ENCODE measurements at places on chromosomes 3 and 15.
A peak's percentile ranks its signal among the peaks of the same experiment; 100 is the strongest.

DNA sequence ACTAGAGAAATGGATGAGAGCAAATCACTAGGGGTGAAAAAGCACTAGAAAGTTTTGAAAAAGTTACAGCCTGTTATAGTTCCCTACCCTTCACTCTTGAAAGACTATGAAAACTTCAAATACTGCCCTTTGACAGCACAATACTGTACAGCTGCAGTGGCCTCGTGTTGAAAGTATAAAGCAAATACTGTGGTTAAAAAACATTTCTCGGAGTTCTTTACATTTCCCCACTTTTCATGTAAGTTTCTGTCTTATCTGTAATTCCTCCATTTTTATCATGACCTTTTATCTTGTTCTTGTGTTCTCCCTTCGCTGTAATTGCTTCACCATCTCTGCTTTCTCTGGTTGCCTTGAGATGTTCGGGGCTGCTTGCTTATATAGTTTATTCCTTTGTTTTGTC lies 423.8 kb upstream of the CFAP20DC start:
- DNase-seq: no peak

GRCh38 chr15:81301385-81301784 lies 22.6 kb downstream of the STARD5 start:
- no peak for DNase-seq

DNA sequence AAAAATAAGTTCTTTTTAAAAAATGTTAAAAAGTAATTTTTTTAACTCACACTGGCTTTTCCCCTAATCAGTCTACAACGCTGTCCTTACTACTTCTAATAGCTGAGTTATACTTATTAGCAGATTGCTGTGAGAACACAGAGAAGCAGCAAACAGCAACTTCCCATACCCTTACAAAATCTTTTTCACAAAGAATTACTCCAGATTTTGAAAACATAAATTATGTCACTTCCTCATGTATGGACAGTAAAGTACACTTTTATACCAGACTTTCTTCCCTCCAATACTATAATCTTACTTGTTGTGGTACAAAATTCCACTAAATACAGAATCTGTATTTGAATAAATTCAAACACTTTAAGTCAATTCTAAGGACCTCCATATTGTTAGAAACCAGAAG lies 2.1 kb downstream of the PHC3 start:
- DNase-seq: no peak

- DNase-seq: peak; percentile 81
These were observed 19.7 kb upstream of the SATB1 start for GRCh38 chr3:18444595-18445400.

DNA sequence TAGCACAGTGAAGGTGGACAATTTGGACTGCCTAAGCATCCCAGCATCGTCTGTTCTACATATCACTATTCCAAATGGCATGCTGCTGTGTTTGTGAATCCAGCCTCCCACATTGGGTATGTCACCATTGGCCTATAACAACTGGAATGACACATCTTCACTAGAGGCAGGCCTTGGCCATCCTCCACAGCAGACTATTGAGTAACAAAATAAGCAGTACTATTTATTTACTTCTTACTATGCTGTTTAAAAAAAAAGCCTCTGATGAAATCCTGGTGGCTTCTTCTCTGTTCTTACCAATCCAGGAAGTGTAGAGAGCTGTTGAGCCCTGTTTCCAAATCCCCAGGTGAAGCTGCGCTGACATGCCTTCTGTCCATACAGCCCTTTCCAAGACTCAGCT lies 30.6 kb upstream of the CERS3 start:
- no peak for DNase-seq

DNA sequence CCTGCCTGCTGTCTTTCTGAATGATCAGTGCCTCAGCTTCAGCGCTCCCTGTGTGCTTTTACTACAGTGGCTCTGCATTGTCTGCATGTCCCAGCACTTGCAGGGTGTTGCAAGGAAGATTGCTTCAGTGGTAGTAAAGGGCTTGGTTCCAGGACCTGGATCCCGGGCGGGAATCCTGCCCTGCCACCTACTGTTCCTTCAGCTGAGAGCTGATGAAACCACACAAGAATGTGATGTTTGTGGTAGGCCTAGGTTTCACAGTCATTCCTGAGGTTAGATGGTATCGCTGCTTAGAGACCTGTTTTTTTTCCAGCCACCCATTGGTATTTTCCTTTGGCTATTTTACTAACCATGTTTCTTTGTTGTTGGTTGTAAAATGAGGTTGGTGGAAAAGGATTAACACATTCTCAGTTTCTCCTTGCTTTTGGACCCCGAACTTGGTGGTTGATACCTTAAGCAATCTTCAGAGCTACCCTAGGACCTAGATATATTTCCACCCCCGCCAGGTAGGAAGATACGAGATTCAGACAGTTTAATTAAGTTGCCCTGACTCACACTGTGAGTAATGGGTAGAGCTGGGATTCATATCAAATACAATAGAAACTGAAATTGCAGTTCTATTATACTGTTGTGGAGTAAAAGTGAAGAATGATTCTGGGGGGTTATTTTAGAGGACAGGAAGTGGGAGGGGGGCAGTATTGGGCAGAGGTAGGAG lies 11.4 kb downstream of the GPR87 start:
- DNase-seq: no peak

DNA sequence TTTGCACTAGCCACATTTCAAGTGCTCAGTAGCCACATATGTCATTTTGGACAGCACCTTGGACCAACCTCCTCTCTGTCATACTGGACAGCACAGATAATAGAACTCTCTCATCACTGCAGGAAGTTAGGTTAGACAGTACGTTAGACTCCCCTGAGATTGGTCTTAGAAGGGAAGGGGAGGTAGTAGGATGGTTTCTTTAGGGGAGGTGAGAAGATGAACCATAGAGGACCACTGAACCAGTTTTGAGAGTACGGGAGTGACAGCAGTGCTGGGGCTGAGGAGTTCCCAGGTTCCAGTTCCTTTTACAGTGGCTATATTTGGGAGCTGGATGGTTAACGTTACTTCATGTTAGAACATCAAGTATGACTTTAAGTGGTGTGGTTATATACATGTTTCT lies 7.8 kb downstream of the LRCH3 start:
- DNase-seq: no peak

DNA sequence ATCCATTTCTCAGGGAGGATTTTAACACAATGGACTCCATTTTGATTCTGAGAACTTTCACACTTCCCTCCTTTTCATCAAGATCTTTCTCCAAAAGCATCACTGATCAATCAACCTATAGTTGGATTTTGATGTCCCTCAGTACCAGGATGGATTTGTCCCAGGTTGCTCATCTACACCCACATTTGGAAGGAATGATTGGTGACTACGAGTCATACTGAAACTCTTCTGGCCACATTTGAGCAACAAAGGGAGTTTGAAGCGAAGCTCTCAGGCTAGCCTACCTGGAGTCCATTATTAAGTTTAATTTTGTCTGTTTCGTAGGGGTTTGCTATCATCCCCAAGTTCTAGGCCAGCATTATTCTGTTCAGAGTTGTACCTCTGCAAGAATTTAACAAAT lies 31.3 kb upstream of the ATP8B4 start:
- no peak for DNase-seq

- no peak for DNase-seq
These were observed 301.7 kb upstream of the RORA start for GRCh38 chr15:61530769-61531168.

DNA sequence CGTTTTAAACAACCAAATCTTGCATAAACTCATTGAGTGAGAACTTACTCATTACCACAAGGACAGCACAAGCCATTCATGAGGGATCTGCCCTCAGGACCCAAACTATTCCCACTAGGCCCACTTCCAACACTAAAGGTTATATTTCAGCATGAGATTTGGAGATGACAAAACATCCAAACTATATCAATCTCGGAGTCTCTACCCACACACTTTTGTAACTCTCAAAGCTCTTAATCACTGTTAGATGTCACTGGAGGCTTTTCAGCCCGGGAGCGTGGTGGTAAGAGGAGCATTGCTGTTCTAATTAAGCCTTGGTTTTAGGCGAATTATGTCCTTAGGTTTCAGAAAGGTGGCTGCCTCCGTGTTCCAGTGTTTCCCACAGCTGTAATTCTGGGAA lies 86.3 kb downstream of the CNTN6 start:
- no peak for DNase-seq

DNA sequence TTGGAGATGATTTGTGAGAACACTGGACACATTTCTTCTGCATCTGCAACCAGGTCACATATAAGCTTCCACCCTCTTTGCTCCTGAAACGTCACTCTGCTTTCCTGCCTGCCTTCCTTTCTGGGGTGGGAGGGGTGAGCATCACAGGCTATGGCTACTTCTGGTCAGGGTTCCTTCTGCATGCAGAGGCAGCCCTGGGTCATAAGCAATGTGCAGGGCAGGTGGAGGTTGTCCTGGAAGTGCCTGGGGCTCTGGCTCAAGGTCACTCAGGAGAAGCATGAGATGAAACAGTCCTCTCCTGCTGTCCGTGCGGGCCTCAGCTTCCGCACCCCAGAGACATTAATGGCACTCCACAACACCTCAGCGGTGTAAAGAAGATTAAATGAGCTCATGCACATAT lies 15.1 kb downstream of the SLC6A20 start:
- peak; percentile 20 for DNase-seq

DNA sequence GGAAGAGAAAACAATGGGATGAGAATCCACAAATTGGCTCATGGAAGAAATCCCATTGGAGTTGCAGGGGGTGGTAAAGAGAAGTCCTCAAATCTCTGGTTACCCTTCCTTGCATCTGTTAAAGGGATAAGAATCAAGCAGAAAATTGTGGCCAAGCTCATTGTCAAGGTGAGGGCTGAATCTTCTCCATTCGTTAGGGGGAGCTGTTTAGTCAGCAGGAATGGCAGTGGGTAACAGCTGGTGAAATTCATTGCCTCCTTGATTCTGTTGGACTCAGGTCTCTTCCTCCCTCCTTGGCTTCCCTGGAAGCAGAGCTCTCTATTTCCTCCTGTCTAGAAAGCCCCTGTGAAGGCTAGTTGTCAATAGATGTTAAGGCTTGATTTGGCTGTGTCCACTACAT lies 343.1 kb upstream of the SEMA6D start:
- no peak for DNase-seq

- no peak for DNase-seq
These were observed 55.8 kb downstream of the TRPC1 start for GRCh38 chr3:142779591-142779990.

- no peak for DNase-seq
These were observed 971 bp downstream of the CPOX start for GRCh38 chr3:98592345-98592935.

DNA sequence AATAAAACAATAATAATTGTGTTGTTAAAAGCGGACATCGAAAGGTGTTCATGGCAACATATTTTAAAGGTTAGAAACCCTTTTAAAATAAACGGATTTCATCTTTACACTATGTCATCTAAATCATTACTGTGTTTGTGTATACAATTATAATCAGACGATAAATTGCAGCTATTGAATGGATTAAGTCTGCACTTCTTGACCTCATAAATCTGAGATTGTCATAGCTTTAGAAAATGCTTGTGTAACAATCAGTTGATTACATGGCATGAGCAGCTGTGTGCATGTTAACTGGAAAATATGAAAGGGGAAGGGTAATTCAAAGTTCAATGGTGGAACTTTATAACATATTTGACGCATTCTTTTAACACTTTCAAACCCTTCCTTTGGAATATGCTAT lies 152.4 kb upstream of the MDFIC2 start:
- no peak for DNase-seq

DNA sequence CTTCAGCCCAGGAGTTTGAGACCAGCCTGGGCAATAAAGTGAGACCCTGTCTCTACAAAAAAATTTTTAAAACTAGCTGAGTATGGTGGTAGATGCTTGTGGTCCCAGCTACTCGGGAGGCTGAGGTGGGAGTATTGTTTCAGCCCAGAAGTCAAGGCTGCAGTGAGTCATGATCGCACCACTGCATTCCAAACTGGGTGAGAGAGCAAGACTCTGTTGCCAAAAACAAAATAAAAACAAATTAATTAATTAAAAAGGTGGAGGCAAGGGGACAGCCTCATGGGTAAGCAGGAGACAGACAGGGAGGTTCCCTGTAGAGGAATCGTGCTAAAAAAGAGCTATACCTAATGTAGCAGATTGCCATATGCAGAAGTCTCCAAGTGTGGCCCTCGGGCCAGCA lies 12.6 kb downstream of the HAPLN3 start:
- no peak for DNase-seq

- no peak for DNase-seq
These were observed 174.3 kb upstream of the BCL6 start for GRCh38 chr3:187919544-187919943.

DNA sequence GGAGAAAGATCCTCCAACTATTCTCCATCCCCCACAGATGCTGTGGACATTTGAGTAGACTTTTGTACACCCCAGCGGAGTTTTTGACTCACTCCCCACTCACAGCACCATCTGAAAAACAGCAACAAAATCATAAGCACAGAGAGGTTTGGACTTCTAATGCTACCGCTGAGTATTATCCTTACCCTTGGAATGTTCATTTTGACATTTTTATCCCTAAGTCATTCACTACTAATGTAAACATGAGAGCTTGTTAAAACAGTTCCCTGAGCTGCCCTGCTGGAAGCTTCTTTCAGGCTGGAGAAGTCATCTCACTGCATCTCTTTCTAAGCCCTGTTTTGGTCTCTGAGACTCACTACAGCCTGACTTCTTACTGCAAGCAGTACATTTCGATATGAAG lies 1045.9 kb downstream of the MCTP2 start:
- no peak for DNase-seq

DNA sequence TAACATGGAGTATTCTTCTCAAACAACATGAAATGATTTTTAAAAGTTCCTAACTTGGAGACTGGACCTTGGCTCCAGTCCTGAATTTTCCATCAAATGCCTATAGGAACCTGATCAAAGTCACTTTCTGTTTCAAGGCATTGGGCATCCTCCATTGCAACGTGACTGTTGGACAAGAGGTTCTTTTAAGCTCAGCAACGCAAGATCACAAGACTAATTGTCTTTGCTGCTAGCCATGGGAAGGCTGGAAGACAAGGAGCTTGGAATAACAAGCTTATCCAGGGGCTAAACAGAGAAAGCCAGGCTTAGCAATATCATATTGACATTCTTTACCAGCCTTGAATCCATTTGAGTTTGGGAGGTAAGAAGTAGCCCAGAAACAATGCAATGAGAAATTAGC lies 48.3 kb downstream of the SST start:
- no peak for DNase-seq

- DNase-seq: no peak
These were observed 241.5 kb downstream of the CLSTN2 start for GRCh38 chr3:140176526-140176925.

- DNase-seq: no peak
These were observed 77.1 kb upstream of the BCL6 start for GRCh38 chr3:187822402-187822801.

DNA sequence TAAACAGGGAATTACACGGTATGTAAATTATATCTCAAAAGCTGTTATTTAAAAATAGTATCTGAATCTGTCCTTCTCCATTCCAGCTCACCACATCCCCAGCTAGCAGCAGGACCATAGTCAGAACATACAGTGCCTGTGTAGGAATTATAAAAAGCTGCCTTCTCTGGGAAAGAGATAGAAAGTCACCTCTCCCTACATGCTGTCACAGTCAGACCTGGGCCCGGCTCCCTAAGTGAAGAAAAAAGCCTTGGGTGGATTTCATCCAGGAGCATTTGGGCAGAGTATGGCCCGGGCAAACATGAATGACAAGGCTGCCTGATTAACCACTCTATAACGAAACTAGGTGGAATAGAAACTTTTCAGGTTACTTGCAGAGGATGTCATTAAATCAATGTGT lies 144.1 kb downstream of the CNTN3 start:
- DNase-seq: no peak

- DNase-seq: no peak
These were observed 271.5 kb downstream of the SATB1 start for GRCh38 chr3:18153571-18154173.

GRCh38 chr3:127226946-127227842 lies 34.3 kb downstream of the PRR23E start:
- no peak for DNase-seq

- no peak for DNase-seq
These were observed 73.9 kb upstream of the SLC24A5 start for GRCh38 chr15:48046813-48047438.
